NK-92 treated with Interleukin-12 subunit alpha and Interleukin-12 subunit beta, amount 100 ng/mL, for 24 hours (cell line): ENCODE measurements at places on chromosomes 3 and 15.

- no peak for DNase-seq
Measured at GRCh38 chr3:192249516-192249915, 477.8 kb downstream of the FGF12 start.

DNA sequence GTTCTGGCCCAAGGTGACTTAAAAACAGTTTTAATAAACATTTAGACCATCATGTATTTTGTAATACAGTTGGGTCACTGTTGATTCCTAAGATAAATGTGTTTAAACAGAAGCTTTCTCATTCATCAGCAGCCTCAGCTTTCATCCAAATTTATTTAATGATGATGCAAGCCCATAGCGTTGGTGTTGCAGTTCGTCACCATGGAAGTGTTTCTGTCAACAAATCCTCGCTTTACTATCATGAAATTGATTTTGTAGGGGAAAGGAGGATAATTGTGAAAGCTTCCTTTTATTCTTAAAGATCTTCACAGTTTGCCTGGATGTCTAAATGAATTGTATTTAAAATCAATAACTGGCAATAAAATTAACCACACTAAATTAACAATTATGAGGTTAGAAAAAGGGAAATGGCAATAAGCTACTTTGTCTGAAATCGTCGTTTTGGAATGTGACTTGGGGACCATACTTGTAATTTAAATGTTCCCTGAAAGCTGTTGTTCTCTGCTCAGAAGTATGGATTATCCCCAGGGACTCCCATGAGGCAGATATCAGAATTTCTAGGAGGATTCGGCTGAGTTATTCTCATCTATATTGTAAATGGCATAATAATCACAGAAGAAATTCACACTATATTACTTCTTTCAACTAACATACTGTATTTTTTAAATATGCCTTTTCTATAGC, 29.0 kb downstream of the CMSS1 start:
- no peak for DNase-seq

DNA sequence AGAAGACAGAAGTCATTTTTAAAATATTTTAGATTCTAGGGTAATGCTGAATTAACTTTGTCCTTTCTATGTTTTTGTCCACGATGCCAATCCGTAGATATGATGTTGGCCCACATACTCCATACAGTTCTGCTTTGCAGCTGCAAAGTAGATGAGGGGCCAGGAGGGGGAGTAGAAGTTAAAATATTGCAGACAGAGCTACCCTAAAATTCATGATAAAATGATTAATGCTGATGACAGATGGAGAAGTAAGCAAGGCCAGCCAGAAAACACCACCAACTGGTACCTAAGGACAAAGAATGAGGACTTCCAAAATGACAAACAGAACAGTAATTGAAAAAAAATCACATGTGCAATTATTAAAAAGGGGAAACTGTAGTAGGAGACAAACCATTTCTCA, 756.6 kb upstream of the ARPP21 start:
- no peak for DNase-seq

DNA sequence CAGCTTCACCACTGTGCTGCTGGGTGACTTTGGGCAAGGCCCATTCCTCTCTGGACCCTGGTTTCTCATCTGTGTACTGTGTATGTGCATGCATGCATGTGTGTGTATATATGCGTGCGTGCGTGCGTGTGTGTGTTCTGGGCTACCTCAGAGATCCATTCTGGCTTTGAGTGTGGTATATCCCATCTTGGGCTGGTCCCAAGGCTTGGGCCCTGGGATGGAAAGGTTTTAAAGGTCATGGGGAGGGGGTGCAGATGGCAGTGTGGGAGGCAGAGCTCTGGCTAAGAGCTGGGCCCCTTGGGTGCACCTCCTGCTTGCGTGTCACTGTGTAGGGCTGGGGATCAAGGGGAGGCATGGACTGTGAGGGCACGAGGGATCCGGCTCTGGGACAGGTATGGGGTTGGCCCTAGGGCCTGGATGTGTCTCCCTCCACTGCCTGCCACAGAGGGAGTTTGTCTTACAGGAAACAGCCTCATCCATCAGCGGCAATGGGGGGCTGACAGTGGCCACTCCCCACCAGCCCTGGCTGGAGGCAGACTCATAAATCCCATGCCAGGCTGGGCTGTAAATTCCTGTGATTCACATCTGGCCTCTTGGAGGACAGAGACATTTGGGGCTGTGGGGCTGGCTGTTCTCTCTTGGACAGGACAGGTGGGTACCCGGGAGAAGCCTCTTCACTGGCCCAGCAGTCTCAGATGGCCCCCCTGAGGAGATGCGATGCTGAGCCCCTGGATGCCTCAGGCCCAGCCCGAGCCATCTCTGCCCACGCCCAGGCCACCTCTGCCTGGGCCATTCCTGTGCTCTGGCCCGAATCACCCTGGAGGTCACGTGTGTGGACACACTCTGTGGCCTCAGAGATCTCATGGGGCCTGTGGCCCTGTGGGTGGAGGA, 21.4 kb upstream of the CSPG4 start:
- no peak for DNase-seq

DNA sequence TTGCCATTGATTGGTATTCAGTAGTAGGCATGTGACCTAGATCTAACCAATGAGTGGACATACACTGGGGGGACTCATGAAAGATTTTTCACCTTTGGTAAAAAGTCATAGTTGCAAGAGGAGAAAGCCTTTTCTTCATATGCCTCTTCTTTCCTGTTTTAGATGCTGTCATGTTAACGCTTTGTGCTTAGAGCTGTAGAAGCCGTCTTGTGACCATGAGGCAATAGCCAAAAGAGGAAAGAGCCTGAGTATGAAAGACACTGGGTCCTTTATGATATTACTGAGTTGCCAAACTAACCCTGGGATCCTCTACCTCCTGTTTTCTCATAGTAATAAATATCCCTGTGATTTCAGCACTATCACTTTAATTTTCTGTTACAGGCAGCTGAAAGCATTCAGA, 396.0 kb downstream of the FHIT start:
- DNase-seq: no peak

GRCh38 chr15:43132830-43133429, 456 bp upstream of the TMEM62 start:
- no peak for DNase-seq

- no peak for DNase-seq
Measured at GRCh38 chr3:25350725-25351114, 77.3 kb upstream of the RARB start.

DNA sequence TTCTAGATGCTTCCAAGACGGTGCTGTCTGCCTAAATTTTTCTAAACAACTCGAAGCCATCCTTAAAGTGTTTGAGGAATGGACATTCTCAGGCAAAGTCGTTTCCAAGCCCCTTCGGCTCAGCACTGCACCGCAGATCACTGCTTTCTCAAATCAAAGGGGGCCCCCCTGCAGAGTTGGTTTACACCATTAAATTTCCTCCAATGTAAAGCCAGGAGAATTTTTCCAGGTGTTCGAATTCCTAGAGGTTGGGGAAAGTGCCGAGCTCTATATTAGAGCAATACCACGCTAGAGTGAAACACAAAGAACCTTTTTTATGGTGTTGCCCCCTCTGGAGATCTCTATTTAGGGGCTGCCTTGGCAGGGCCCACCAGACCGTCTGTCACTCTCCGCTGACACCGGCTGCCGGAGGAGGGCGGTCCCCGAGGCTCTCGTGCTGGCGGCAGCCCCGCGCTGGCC, 277.9 kb upstream of the NR2F2 start:
- DNase-seq: no peak

DNA sequence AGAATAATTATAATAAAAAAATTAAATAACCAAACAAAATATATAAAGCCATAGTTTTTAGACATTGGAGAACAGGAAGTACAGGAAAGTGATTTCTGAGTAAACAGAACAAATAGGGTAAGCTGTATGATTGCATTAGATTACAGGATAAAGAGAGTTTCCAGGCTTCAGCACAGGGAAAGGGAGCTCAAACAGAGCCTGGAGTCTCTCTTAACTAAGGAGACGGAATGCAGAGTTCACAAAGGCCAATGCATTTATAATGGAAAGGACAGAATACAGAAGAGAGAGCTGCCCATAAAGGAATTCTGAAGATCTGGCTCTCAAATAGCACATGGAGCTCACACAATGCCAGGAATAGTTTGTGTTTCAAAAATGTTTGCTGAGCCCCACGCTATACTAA, 42.0 kb upstream of the OTOL1 start:
- no peak for DNase-seq
